ENCODE measurements at places on chromosomes 7 and 10.
A peak's percentile ranks its signal among the peaks of the same experiment; 100 is the strongest.

DNA sequence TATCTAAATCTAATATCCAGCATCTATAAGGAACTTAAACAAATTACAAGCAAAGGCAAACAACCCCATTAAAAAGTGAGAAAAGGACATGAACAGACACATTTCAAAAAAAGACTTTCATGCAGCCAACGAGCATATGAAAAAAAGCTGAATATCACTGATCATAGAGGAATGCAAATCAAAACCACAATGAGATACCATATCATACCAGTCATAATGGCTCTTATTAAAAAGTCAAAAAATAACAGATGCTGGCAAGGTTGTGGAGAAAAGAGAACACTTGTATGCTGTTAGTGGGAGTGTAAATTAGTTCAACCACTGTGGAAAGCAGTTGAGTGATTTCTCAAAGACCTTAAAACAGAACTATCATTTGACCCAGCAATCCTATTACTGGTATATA is 334.4 kb upstream of the CACNA2D1 start:
- no peak for DNase-seq

GRCh38 chr7:148104924-148105323 is 485.6 kb upstream of the C7orf33 start:
- DNase-seq: no peak

GRCh38 chr7:45689011-45689796 is 115.0 kb downstream of the ADCY1 start:
- no peak for DNase-seq

GRCh38 chr7:28174901-28175661 is 5.5 kb downstream of the JAZF1 start:
- DNase-seq: no peak

GRCh38 chr7:156735851-156736250 is 95.3 kb downstream of the RNF32 start:
- no peak for DNase-seq

DNA sequence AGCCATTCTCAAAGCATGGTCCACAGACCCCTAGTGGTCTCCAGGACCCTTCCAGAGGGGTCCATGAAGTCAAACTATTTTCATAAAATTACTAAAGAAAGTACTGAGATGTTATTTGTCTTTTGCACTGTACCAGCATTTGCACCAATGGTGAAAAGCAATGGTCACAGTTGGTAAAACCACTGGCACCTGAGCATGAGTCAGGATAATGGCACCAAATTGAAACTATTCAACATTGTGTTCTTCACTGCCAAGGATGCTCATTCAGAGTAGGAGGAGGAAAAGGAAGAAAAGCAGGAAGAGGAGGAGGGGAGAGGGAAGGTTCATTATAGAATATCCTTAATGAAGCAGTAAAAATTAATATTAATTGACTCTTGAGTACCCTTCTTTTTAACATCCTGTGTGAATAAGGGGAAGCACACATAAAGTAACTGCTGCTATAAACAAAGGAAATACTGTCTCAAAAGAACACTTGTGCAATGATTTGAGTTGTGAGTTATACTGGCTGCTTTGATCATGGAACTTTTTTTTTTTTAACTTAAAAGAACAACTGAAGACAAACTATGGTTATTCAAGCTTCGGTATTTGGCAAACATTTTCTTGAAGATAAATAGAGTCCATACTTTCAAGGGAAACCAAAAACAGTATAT is 60.2 kb downstream of the MPP7 start:
- no peak for DNase-seq

DNA sequence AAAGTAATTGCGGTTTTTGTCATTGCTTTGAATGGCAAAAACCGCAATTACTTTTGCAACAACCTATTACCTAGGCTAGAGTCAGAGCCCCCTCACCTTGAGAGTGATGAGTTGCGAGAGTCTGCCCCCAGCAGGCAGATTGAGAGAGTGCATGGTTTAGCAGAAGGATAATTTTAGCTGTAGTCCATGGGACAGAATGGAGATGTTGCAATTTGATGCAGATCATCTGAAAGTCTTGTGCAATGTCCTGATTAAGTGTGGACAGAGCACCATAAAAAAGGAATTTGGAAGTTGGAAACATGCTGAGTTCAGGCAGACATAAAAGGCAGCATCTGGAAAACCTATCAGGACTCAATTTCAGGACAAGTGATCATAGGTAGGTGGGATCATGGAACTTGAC is 48.7 kb downstream of the GPR141 start:
- DNase-seq: peak; percentile 6

GRCh38 chr10:84659027-84659426 is 330.6 kb downstream of the CCSER2 start:
- DNase-seq: no peak

DNA sequence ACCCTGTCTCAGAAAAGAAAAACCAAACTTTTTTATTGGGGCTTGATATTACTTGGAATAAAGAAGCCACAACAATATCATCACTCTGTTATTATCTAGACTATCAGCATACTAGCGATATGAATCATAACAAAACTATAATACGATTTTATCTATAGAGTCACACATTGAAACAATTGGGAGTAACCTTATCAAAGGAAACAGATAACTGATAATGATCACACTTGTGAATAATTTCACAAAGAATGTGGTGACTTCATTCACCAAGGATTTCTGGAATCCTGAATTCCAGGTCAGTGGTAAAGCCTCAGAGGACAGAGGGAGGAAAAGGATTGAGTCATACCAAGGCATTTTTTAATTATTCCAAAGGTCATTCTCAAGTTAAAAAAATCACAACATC is 32.1 kb upstream of the NMT2 start:
- DNase-seq: no peak

DNA sequence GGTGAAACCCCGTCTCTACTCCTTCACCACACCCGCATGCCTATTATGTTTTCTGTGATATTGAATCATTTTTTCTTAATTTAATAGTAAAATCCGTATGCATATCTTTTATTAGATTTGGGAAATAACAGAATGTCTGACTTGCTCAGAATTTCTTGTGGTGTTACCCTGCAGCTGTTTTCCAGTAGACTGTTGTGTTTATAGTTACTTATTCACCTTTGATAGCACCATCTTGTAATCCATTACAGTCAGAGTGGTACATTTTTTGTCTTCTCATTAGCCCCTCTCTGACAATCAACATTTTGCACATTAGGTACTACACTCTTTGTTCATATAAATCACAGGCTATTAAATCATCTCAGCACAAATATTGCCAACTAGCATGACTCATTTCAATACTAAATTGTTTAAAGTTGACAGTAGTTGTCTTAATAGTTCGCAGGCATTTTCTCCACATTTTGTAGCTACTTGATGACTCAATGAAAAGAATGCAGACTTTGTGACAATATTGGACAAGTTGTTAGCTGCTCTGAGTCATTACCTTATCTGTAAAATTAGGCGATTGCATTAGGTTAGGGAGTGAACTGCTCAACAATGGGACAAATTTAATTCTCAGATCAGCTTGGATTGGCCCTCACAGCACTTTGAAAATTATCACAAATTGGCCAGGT is 17.8 kb upstream of the SLC16A12 start:
- DNase-seq: no peak

- no peak for DNase-seq
Observed at GRCh38 chr10:67934336-67934735, 49.9 kb downstream of the SIRT1 start.

- DNase-seq: no peak
Observed at GRCh38 chr7:19442016-19442785, 266.6 kb downstream of the POLR1F start.

DNA sequence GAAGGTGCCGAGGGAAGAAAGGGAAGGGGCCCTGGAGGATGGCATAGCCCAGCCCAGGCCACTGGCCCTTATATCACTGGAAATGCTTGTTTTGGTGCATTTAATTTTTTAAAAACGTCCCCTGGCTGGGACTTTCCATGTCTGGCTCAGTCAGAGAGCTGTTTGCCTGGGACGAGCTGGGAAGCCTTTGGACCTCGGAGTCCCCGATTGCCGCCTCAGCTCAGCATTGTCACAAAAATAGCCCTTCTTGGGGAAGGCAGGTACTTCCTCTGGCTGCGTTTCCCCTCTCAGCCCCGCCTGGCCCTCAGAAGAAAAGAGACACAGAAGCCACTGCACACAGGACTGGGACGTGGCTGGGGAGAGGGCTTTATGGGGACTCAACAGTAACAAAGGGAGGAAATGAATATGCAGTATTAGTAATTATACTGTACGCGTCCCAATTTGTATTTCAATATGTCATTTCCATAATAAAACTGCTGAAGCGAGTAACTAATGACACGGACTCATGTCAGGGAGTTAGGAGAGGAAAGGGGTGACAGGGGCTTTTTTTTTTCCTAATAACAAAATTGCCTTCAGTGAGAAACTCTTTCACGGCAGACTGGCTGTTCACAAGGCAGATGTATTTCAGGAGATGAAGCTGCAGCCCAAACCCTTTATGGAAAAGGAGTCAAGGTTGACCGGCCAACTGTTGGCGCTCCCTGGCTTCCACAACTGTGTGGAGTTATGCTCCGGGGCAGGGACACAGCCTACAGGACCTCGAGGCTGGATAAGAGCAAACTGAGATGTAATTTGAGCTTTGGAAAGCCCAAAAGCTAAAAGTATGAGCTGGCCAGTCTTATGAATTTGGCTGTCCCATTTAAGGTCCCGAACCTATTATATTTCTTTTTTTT is 31.0 kb upstream of the MXI1 start:
- no peak for DNase-seq

DNA sequence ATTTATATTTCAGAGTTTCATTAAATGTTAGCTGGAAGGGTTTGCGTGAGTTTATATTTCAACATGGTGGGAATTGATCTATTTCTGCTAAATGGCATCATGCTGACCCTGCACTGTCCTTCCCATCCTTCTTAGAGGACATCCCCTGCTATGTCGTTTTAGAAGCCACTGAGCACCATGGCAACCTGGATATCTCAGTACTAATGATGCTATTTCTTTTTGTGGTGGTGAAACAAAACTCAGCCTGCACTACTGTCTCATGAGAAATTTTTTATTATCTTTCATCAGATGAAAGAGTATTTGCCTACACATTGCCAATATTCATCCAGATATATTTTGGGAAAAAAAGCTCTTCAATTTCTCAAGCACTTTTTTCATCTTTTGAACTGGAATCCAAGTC is 12.1 kb downstream of the EPDR1 start:
- DNase-seq: no peak

GRCh38 chr7:66883716-66884115 is 37.3 kb upstream of the TMEM248 start:
- DNase-seq: no peak

GRCh38 chr10:61316676-61317265 is 136.4 kb downstream of the TMEM26 start:
- no peak for DNase-seq

- DNase-seq: no peak
Observed at GRCh38 chr10:14758994-14759664, 15.6 kb downstream of the FAM107B start.
